Mesendoderm (in vitro differentiated cells): ENCODE measurements at places on chromosomes 2 and 18.
A peak's percentile ranks its signal among the peaks of the same experiment; 100 is the strongest.

- no peaks in the 10 kb centered on the region for H3K27me3 ChIP-seq
- DNase-seq, result no peak
- no peak overlapping the region for H3K27ac ChIP-seq
- no peak overlapping the region for H3K4me3 ChIP-seq
- peaks cover 12% of the 10 kb centered on the region for H3K36me3 ChIP-seq
Observed at GRCh38 chr2:215409331-215410127, 26.3 kb downstream of the FN1 start.

DNA sequence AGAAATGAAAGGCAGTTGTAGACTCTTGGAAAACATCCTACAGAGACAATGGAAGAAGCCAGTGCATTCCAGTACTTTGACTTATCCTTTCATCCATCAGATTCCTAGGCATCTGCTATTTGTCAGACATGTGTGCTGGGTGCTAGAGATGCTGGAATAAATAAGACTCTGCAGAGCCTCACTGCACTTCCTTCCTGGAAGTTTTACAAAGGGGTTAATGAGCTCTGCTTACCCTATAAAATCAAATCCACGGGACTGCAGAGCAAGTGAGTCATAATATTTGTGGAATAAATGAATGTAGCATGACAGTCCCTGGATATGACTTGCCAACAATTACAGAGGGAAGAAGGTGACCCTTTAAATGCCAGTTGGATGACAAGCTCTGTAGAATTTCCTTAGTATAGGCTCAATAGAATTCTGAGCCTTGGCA is 52.7 kb upstream of the NPAS2 start:
- no peak overlapping the region for H3K27ac ChIP-seq
- H3K36me3 ChIP-seq, result no peaks in the 10 kb centered on the region
- no peaks in the 10 kb centered on the region for H3K4me1 ChIP-seq
- DNase-seq, result no peak
- H3K4me3 ChIP-seq, result no peak overlapping the region

DNA sequence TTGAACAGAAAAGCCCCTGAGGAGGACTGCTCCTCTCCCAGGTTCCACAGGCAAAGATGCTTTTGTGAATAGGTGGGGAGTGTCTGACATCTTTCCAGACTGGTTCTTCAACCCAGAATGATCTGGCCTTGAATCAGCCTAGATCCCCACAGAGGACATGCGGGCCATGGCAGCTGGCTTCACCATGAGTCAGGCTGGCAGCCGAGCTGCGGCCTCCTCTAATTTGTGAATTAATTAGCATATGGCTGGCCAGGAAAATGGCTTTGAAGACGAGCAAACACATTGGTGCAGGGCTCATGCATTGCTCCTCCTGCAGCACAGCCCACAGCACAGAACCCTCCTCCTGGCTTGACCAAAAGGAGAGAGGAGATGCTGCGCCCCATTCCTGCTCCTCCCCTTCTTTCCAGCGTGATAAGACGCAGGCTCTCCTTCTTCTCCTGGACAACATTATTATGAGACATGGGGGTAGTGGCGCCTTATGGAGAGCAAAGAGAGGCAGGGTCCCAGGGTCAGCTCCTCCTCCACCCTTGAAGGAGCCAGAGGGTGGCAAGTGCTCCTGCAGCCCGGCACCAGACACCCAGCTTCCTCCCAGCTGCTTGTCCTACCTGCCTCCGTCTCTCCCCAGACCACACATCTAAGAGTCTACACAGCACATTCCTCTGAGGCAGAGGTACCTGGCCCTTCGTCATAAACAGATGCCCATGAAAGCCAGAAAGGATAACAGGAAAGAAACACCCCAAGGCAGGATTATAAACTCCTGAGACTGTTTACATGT is 66.7 kb downstream of the EDAR start:
- H3K4me1 ChIP-seq, result no peaks in the 10 kb centered on the region
- peak; percentile 36 for DNase-seq
- H3K27me3 ChIP-seq, result no peaks in the 10 kb centered on the region
- H3K27ac ChIP-seq, result no peak overlapping the region

DNA sequence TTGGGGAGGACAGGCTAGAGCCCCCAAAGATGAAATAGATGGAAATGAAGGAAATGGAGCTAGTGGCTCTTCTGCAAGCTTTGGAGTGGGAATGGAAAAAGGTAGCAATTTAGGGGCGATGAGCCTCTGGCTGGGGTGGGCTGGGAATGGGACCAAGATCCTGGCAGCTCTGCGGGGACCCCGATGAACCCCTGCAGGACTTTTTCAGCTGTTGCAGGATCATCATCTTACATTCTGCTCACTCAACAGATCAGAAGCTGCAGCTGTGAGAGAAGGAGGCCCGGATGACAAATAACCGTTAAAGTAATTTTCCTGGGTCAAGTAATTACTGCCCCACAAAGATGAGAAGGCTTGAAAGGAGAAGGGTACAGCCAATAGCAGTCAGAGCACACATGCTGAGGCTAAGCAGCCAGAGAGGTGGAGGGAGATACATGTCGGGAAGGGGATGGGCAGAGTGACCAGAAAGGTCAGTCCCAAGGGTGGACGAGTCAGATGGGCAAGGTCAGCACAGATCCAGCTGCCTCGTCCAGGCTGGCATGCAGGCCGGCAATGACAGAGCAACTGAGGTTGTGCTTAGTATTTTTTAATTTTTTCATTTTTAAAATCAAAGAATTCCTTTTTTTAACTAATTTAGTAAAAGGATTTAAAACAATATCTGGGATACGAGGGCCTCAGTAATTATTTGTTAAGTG is 245.0 kb upstream of the RAB6C start:
- H3K4me1 ChIP-seq, result no peaks in the 10 kb centered on the region
- H3K36me3 ChIP-seq, result no peaks in the 10 kb centered on the region
- no peak overlapping the region for H3K27ac ChIP-seq
- no peak overlapping the region for H3K4me3 ChIP-seq
- no peaks in the 10 kb centered on the region for H3K27me3 ChIP-seq

DNA sequence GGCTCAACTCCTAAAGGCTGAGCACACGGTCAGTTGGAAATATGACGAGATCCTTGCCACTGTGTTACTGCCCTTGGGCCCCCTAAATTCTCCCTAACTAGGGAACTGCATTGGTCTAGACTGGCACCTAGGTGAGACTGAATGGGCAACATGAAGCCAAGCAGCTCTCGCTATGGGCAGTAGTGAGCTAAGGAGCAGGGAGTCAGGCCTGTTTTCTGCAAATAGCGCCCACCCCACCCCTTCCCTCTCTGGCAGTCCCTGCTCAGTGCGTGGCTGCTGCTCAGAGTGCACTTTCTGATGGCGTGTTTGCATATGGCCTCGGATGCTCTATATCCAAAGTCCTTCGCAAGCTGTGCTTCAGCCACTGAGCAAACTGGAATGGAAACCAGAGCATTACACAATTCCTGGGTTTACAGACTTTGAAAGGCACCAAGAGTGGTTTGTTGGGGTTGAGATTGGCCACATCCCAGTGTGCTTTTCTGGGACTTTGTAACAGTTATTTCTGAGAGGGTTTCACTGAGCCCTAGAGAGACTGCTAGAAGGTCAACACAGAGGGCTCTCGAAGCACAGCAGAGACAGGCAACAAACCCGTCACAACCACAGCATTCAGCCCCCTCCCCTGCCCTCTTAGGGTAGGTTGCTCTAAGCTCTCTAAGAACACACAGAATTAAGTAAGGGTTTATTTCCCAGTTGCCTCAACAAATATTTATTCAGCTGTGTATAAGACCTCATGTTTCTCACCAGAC is 419.9 kb downstream of the STK39 start:
- H3K4me3 ChIP-seq, result no peak overlapping the region
- no peak for DNase-seq
- no peaks in the 10 kb centered on the region for H3K4me1 ChIP-seq
- no peak overlapping the region for H3K27ac ChIP-seq

DNA sequence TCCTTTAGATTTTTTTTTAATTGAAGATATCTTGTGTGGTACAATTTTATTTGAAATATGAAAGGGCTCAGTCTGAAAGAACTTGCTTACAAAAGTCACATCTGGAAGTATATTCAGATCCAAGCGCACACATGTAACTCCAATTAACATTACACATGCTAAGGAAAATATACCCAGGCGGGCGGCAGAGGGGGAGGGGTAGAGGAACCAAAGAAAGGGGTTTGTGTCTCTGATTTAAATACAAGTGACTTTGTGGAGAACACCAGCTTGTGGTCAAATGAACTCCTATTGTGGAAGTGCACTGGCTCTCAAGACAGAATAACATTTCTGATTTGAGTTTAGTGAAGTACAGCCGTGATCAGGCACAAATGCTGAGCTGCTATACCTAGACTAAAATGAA is 280.2 kb upstream of the SOX11 start:
- H3K4me3 ChIP-seq, result no peak overlapping the region
- no peaks in the 10 kb centered on the region for H3K27me3 ChIP-seq
- no peak overlapping the region for H3K27ac ChIP-seq
- no peak for DNase-seq

GRCh38 chr2:233339427-233339826 is 14.9 kb upstream of the DGKD start:
- no peak for DNase-seq
- no peaks in the 10 kb centered on the region for H3K36me3 ChIP-seq
- H3K4me3 ChIP-seq, result no peak overlapping the region
- no peaks in the 10 kb centered on the region for H3K27me3 ChIP-seq
- no peaks in the 10 kb centered on the region for H3K4me1 ChIP-seq

DNA sequence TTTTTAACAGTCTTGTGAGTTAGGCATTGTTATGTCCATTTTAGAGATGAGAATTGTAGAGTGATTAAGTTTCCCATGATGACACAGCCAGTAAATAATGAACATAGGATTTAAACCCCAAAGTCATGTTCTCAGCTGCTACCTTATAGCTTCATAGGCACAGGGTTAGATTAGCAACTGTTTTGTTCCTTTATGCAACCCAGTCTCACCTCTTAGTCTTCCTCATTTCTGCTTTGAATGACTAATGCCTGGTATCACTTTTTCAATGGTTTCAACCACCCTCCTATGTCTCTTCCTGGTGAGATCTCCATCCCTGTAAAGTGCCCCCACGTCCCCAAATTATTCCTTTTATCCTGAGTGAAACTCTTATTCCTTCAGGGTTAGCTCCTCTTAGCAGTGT is 44.3 kb downstream of the MFSD6 start:
- no peak overlapping the region for H3K27ac ChIP-seq
- no peak overlapping the region for H3K4me3 ChIP-seq
- no peaks in the 10 kb centered on the region for H3K27me3 ChIP-seq
- H3K4me1 ChIP-seq, result no peaks in the 10 kb centered on the region
- no peaks in the 10 kb centered on the region for H3K36me3 ChIP-seq

DNA sequence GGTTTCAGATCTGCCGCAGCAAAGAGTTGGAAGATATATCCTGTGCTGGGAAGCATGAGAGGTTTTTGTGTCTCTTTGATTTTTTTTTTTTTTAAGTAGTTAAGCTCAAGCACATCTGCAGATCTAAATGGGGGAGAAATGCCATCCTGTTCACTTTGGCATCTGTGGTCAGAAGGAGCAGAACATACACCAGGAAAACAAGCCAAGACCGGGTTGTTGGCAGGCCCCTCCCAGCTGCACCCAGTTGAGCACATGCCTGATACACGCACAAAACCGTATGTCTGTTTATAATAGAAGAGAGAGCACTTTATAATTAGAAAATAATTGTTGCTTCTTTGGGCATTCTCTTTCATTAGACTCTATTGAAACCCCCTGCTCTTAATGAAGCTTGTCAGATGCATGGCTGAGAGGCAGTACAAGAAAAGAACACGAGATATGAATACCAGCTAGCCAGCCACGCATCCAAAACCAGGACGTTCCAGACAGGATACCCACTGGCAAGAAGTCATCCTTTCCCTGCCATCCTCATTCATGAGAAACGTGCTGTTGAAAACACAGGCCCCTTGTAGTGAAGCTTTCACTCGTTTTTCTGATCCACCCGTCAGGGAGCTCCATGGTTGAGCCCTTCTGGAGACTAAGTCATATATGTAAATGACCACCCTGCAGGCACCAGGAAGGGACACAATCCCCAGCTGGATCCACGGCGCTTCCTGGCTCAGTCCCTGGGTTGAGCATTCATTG is 152.2 kb downstream of the ALPK2 start:
- H3K4me1 ChIP-seq, result no peaks in the 10 kb centered on the region
- H3K27ac ChIP-seq, result no peak overlapping the region
- no peak overlapping the region for H3K4me3 ChIP-seq
- DNase-seq, result no peak

- no peak overlapping the region for H3K27ac ChIP-seq
- no peak for DNase-seq
- no peaks in the 10 kb centered on the region for H3K36me3 ChIP-seq
- H3K27me3 ChIP-seq, result no peaks in the 10 kb centered on the region
Observed at GRCh38 chr18:75107931-75108276, 101.0 kb downstream of the PTGR3 start.

GRCh38 chr2:164764996-164765395 is 76.6 kb downstream of the COBLL1 start:
- H3K36me3 ChIP-seq, result no peaks in the 10 kb centered on the region
- no peak overlapping the region for H3K4me3 ChIP-seq
- H3K4me1 ChIP-seq, result no peaks in the 10 kb centered on the region
- no peaks in the 10 kb centered on the region for H3K27me3 ChIP-seq
- H3K27ac ChIP-seq, result no peak overlapping the region

DNA sequence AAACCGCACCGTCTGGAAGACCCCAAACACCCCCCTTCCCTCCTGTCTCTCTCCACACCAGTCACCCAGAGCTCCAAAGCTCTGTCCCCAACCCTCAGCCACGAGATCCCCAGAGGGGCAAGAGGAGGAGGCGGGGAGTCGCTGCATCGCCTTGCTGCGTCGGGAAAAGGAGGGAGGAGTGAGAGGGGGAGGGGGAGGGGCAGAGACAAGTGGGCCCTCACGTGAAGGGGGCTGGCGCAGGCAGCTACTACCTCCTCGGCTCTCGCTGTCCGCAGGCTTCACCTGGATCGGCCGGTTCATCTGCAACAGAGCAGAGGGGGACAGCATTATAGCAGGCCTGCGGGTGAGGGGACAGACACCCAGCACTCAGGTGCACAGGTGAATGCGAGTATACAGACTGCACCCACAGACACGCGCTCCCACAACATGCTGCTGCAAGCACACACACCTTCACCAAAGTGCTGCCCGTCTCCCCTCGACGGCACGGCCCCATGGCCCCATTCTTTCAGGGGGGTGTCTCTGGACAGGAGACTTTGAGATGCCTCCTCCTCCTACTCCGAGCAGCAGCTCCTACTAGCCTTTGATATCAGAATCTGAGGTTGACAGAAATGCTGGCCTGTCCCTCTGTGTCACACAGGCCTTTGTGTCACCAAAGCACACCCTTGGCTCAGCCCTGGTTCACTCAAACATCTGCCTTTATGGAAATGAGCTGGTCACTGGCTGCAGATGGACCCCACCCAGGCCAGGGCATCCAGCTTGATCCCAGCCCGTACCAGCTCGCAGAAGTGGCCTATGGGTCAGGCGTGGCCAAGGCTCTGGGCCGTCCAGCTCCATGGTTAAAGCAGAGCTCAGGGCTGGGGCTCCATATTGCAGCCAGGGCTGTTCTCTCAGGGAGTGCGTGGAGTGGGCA is 243.8 kb downstream of the CELF4 start:
- H3K27ac ChIP-seq, result no peak overlapping the region
- no peaks in the 10 kb centered on the region for H3K36me3 ChIP-seq
- no peaks in the 10 kb centered on the region for H3K4me1 ChIP-seq
- no peaks in the 10 kb centered on the region for H3K27me3 ChIP-seq

GRCh38 chr2:88686320-88686719 is 5.2 kb upstream of the RPIA start:
- H3K36me3 ChIP-seq, result no peaks in the 10 kb centered on the region
- H3K4me3 ChIP-seq, result no peak overlapping the region
- no peak for DNase-seq
- no peak overlapping the region for H3K27ac ChIP-seq
- H3K4me1 ChIP-seq, result no peaks in the 10 kb centered on the region
- no peaks in the 10 kb centered on the region for H3K27me3 ChIP-seq

GRCh38 chr2:183404392-183404791 is 280.1 kb downstream of the NUP35 start:
- H3K27me3 ChIP-seq, result no peaks in the 10 kb centered on the region
- no peak for DNase-seq
- no peak overlapping the region for H3K27ac ChIP-seq
- H3K4me1 ChIP-seq, result no peaks in the 10 kb centered on the region
- no peak overlapping the region for H3K4me3 ChIP-seq
- H3K36me3 ChIP-seq, result no peaks in the 10 kb centered on the region
